ENCODE measurements at places on chromosomes 7 and 10.

DNA sequence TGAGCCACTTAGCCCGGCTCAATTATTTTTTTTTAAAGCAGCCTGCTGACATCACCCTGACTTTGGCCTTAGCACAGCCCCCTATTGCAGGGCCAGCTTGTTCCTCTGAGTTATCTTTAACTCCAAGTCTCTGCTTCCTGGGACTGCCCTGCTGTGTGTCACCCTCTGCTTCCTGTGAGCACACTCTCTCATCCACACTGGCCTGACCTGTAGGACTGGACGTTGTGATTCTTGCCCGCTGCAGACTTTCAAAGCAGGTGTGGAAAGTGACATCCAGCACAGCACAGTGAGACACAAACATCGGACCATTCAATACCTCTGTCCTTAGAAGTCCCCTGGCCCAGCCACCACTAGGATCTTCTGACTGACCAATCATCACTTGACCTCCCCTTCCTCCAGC is 26.4 kb upstream of the HSPA12A start:
- DNase-seq: no peak

- DNase-seq: no peak
These were observed 6.0 kb downstream of the PLAU start for GRCh38 chr10:73916761-73917470.

DNA sequence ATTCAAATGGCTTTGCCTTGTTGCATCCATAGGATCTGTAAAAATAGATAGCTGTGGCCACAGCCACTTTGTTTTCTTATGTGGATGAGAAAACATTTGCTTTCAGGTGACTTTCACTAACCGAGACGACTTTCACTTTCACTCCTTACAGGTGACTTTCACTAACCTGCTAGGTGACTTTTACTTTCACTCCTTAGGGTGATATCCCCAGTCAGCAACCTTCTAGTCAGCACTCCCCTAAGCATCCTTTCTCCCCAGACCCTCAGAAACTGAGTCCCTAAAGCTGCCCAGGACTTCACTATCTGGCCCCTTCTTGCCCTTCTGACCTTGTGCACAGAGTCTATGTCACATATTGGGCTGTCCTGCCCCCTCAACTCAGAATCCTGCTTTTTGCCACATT is 177.5 kb downstream of the RELN start:
- no peak for DNase-seq

DNA sequence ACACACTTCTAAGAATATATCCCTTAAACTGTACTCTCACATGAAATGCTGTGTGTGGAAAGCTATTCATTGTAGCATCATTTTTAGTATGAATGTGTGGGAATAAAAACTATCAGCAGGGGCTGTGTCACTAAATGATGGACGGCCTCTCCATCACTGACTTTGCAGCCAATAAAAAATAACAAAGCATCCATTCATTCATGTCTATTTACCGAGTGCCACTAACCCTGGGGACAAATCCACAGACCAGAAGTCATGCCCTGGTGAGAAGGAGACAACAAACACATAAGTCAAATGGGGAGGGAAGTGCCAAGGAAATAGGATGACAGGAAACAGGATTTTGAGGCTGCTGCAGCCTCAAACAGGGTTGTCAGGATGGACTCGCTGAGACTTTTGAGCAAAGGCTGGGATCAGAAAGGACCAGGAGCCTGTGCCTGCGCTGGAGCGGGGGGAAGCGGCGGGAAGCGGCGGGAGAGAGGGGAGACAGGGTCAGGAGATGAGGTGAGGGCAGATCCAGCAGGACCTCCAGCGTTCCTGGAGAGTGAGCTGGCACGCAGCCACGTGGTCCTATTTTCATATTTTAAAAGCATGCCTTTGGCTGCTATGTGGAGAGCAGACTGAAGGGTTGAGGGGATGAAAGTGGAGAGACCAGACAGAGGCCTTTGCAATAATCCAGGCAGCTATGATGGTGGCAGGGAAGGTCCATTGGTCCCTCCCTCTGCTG is 2.2 kb upstream of the NOM1 start:
- no peak for DNase-seq

Measured in tongue (tissue), 3 donors.